Stimulated activated CD8-positive, alpha-beta memory T cell treated with anti-CD3 and anti-CD28 coated beads, Interleukin-7, amount 100 ng/mL, for 1 hour (primary cell): ENCODE measurements at places on chromosomes 2 and 18.

DNA sequence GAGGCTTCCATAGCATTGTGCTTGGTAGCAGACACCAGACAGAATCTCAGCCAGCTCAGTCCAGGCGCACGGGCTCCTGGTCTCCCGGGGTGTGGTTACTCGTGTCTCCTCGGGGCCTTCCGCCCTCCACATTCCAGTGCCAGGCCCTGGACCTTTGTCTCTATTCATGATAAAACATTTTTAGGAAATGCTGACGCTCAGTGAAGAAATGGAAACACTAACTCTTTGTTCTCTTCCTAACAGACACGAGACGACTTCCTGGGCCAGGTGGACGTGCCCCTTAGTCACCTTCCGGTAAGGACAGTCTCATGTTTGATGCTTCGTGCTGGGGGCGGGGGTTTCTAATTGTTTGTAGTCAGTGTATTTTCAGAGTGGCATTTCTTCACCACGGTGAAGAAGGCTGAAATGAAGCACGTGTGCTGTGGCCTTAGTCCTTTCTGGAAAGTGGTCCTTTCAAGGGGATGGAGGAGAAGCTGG is 271.8 kb downstream of the NEDD4L start:
- no peak for DNase-seq

GRCh38 chr2:33011941-33012340 is 65.2 kb downstream of the LTBP1 start:
- no peak for DNase-seq

DNA sequence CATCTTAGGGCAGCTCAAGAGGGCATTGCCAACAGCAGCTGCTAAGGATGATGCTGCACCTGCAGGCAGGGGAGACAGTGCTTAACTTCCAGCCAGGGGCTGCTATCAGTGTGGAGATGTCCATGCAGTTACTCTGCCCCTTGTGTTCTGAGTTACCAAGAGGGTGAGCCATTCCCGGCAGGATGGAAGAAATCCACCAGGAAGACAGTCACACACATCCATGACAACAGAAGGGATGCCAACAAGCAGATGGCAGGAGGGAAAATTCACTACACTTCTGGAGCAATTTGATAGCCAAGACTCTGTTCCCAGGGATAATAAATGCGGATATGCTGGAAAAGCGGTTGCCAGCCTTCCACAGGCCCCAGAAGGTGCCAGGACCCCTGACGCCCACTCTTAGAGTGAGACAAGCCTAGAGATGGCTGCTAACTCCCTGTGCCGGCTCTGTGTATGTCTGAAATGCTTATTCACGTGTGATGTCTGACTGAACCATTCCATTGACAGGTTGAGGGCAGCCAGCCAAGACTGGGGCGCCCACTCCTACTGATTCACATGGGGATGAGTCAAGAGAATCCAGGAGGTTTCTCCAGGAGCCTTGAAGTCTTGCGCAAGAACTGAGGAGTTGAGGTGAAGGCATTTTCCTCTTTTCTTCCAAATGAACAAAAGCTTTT is 24.5 kb downstream of the LOXHD1 start:
- no peak for DNase-seq

DNA sequence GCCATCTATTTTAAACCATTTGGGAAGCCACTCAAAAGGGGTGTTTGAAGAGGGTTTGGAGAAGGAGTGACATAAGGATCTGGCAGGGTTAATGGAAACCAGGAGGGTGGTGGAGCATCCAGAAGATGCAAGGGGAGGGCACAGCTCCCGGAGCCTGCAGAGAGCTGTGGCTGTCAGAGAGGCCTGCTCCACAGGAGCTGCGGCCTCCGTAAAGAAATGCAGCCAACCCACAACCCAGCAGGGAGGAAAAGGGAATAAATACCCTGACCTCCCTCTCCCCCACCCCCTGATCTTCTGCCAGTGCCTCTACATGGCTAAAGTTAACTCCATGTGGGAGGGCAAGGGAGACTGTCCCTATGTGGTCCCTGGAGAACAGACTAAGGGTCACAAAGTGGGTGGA is 567.1 kb upstream of the POU3F3 start:
- DNase-seq, result no peak

DNA sequence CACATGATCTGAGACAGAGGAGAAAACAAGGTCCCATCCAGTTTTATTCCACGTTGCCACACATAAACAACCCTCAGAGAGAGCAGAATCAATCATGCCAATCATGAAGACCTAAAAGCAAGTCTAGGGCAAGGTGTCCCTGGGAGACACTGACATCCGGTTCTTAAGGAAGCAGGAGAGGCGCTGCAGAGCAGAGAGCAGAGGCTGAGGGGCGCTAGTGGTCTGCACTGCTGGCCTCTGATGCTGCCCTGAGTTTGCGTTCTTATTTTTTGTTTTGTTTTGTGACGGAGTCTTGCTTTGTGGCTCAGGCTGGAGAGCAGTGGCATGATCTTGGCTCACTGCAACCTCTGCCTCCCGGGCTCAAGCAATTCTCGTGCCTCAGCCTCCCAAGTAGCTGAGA is 83.3 kb downstream of the SMIM21 start:
- no peak for DNase-seq

- DNase-seq, result no peak
These were observed 83.0 kb upstream of the LPIN2 start for GRCh38 chr18:3095921-3096320.

DNA sequence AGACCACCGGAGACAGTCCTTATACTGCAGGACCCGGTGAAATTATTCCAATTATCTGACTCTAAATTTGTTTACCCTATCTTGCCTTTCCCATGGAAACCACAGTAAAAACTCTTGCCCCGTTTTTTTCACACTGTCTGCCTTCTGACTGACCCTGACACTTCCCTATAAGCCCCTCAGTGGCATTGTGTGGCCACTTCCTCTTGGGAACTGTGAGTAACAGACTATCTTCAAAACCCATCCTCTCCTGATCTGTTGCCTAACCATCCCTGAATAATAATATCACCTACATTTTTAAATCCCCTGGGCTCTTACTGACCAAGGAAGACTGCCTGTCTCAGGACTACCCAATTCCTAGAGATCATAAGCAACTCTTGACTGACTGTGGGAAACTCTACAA is 42.6 kb upstream of the RNF152 start:
- DNase-seq, result no peak

- no peak for DNase-seq
These were observed 295.6 kb downstream of the TNS1 start for GRCh38 chr2:217707131-217707611.

DNA sequence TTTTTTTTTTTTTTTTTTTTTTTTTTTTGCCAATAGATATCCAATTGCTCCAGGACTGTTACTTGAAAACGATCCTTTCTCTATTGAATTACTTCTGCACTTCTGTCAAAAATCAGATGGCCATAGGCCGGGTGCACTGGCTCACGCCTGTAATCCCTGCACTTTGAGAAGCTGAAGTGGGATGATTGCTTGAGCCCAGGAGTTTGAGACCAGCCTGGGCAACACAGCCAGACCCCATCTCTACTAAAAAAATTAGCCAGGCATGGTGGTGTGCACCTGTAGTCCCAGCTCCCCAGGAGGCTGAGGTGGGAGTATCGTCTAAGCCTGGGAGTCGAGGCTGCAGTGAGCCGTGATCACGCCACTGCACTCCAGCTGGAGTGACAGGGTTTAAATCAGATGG is 4.3 kb upstream of the CHCHD5 start:
- no peak for DNase-seq

DNA sequence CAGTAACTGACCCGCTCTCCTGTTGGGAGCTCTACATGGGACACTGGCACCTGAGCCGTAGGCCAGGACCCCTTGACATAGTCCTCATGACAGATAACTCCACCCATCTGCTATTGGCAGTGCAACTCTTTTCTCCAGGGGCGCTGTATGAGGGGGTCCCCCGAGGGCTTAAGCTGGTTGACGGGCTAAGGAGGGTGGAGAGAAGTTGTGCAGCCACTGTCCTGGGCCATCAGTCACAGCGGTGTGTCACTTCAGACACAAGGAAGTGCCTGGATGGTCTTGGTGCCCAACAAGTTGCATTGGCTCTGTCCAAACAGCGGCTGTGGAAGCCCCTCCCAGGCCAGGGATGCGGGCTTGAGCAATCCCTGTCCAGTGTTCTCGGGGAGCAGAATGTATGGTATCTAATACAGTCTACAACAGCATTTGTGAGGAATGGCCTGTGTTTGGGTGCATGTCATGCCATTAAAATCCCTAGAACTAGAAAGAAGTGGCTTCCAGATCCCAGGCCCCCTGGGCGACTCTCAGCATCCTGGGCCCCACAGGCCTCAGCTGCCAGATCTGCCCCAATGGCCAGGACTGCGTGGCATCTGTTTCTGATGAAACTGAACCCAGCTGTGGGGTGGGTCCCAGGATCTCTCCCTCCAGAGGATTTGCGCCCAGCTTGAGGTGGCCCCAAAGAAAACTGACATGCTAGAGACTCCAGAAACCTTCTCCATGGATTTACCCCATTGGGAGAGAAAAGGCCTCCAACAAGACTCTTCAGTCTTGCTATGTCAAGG is 23.3 kb downstream of the TTC32 start:
- no peak for DNase-seq

- no peak for DNase-seq
These were observed 174.2 kb downstream of the RTP5 start for GRCh38 chr2:242043538-242044312.

DNA sequence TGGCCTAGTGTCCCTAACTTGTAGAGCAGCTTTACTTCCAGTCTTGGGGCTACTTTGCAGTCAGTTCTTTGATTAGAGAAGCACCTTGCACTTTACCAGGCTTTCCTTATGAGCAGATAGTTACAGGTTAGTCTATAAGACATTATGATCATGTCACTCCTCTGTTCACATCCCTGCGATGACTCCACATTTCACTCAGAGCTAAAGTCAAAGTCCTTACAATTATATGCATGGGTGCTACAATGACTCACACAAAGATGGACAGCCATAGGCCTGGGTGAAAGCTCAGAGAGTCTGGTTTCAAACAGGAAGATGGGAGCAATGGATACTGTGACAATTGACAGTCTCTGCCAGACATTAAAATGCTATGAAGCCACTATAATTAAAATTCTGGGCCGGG is 27.1 kb upstream of the SSB start:
- no peak for DNase-seq
